Pancreas (tissue), 10 donors: ENCODE measurements at places on chromosomes 7 and 10. TPM values are rescaled to one million over a fixed set of nuclear protein-coding genes. Genes with fewer than 3 reads are reported as not detected.

The GPNMB gene
- total RNA-seq, result 14.3 TPM

The RHBDD2 gene
- total RNA-seq, result 21.6 TPM

The CTTNBP2 gene
- 12.5 TPM for total RNA-seq

The CALML5 gene
- total RNA-seq, result not detected

The CASTOR2 gene
- total RNA-seq, result 23.9 TPM

The SCIN gene
- total RNA-seq, result 0.39 TPM

The NPY4R gene
- total RNA-seq, result not detected

The ANKRD22 gene
- 7.4 TPM for total RNA-seq

The ANKRD61 gene
- not detected for total RNA-seq

GRCh38 chr7:1041551-1042491 is 2.5 kb upstream of the GPR146 start:
- DNase-seq, result no peak

DNA sequence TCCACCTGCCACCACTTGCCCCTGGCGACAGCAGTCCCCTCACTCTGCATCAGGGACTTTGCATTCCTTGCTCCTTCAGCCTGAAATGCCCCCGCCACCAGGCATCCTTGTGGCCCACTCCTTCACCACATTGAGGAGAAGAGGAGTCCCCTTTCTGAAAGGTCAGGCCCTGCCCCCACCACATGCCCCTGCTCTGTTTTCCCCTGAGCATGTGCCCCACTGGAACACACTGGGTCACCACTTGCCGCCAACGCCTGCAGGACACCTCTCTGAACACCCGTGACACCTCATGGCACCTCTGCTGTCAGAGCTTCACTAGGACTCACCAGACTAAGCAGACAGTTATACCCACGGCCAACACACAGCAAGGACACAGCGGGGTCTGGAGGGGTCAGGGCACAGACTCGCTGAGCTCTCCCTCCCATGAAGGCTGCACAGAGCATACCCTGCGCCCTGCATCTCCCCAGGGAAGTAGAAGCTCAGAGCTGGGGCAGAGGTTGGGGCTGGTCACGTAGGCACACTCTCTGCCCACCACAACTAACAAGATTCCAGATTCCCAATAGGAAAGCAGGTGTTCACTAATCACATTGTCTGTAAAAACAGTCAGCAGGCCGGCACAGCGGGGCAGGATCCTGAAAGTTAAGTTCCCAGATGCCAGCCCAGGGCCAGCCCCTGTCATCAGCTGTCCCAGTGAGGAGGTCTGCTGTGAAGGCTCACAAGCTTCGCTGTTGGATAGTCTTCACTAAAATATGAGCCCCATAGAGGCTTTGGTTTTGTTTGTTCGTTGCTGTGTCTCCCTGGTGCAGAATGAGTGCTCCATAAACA is 5.8 kb upstream of the AOC1 start:
- DNase-seq, result no peak

GRCh38 chr10:85643171-85643844 is 723.3 kb downstream of the GRID1 start:
- no peak for DNase-seq

DNA sequence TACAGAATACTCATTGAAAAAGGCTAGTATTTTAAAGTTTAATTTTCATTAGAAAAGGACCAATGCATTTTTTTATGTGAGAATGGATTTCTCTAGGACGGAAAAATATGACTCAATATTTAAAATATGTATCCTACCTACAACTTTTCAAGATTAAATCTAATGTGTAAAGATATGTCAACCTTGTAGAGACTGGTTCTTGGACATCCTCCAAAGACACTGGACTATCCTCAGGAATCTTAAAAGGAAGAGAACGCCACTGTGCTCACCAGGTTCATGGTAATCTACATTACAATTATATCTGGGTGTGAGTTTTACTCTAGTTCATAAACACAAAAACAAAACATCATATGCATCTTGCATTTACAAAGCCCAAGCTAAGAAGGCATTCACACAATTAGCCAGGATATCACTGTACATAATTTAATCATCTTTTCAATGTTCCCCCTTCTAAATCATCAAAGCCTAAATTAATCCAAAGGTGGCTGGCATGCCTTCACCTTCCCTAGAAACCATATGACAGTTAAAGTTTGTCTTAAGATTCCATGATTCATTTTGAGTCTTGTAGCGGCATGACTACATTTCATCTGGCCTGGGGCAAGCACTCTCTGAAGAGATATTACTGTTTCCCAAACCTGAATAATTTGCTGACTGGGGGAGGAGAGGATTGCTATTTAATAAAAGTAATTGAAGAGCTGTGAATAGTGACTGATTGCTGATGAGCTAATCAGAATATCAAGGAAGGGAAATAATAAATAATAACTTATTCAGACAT is 12.0 kb downstream of the SGCE start:
- DNase-seq, result no peak

GRCh38 chr10:117967149-117967650 is 79.5 kb downstream of the RAB11FIP2 start:
- no peak for DNase-seq

DNA sequence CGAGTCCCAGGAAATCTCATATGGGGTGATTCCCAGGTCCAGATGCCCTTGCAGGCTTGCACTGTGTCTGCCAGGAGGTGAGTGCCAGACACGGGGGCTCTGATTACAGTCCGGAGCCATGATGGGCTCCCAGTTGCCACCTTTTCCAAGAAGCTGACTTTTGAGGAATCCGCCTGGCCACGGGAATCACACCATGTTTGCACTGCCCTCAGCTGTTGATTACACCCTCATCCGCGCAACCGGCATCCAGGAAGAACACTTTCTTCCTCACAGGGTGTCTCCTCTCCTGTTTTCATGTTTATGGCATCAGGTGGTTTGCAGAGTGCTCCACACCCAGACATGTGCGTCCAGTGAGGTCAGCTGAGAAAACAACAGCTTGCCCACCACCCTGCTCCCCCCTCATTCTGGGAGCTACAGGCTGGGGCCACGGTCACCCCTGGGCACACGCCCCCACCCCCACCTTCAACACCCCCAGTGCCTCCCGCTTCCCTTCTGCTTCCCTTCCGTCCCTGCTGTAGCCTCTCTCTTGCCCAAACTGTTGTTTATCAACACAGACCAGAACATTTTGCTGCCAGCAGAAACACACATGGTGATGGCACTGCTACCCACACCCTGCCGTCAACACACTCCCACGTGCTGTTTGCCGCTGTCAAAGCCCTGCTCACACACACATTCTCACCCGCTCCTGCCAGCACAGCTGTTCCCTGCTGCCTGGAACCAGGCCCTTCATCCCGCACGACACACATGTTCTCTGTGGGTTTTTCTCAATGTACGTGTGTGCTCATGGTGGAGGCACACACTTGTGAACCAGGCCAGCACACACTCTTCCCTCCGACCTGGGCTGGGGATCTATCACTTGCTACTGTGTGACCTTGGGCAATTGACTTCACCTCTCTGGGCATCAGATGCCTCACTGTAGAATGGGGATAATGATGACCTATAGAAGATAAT is 35.8 kb downstream of the DDIT4 start:
- no peak for DNase-seq

DNA sequence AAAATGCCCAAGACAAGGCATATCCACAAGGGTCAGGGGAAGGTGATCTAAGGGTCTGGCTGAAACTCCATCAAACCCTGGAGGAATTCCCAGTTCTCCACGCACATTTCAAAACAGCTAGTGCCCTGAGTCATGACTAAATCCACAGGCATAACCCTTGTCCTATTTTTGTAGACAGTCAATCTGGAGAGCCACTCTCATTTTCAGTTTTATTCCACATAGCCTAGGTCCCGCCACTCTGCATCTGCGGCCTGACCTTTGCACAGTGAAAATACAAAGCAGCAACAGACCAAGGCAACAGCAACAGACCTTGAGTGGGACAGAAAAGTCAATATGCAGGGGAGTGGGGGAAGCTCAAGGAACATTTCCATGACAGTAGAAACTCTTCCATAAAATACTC is 201.4 kb upstream of the NPVF start:
- no peak for DNase-seq

DNA sequence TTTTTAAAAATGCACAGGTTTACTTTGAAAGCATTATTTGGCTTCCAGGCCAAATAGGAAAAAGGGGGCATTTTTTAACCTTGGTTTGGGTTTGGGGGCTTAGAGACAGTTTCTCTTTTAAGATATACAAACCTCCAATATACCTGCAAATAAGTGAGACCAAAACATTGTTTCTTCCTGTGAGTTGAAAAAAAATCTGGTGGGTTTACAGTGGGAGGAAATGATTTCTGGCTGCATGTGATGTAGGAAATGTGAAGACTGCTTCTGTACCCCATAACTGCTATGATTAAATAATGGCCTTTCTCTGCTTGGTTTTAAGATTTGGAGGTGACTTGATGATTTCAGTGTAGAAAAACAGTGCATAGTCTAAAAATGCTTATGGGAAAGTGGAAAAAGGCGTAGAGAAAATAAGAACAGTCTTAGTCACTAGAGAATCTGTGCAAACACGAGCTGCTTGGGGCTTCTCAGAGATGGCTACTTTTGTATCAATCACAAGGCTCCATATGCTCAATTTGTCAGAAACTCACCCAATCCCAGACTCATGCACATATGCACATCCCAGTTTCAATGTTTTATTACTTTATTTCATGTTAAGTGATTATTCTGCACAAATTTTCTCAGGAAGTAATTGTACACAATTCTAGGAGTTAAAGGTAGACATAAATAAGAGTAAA is 22.1 kb upstream of the PRKCQ start:
- DNase-seq, result no peak

- no peak for DNase-seq
Measured at GRCh38 chr10:3132036-3133025, 40.3 kb downstream of the PITRM1 start.

- peak; percentile 34 for DNase-seq
Measured at GRCh38 chr7:66741710-66742049, 1.1 kb downstream of the RABGEF1 start.

- peak; percentile 67 for DNase-seq
Measured at GRCh38 chr7:128890306-128891109, 20.0 kb downstream of the KCP start.

DNA sequence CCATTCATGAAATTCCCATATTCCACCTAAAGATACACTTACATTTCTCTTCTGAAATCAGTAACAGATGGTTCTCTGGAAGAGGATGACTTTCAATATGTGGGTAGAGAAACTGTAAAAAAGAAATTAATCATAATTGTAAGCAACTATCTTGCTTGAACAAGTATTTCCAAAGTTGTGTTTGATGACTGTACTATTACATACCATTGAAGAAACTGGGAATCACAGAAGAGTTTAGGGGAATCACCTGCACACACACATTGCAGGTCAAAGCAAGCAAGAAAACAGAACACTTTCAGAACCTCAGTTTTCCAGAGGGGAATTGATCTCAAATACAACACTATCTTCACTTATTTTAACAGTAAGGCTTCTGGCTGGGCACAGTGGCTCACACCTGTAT is 33.6 kb downstream of the GSAP start:
- DNase-seq, result no peak

- no peak for DNase-seq
Measured at GRCh38 chr10:16717622-16718395, 99.4 kb downstream of the RSU1 start.

DNA sequence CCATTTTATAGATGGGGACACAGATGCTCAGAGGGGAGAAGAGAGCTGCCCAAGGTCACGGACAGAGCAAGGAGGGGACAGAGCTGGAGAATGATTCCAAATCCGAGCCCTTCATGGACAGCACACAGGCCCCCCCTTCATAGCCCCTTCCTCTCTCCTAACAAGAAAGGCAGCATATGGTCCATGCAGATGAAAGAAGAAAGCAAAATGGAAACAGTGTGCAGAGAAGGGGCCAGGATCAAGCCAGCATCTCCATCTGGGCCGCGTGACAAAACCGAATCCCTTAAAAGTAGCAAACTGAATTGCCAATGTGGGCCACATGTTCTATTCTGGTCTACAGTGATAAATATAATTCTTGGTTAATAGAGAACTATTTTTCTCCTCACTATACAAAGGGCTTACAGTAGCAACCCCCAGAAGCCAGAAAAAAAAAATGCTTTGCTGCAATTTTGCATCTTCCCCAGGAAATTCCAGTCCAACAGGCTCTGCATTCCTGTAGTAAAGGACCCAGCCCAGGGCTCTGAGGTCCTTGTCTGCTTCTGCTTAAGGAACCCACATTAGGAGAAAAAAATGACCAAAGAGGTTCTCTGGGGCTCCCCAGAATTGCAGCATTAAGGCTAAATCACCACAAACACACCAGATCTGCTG is 7.8 kb downstream of the CPXM2 start:
- no peak for DNase-seq

DNA sequence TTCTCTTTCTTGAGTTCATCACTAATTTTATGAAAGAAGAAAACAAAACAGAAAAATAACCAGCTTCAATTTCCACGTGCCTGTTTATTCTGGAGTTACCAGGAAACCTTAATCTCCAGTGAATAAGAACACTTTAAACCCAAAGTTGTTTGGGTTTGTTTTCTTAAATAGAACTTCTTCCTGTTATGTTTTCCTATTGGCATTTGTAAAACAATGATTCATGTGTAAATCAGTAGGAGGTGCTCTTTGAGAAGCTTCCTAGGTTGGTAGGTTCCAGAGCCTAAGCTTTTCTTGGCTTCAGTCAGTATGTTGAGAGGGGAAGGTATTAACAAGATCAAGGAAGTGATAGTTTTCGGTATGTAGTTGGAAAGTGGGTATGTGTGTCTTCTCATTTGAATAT is 119.0 kb downstream of the BICC1 start:
- DNase-seq, result no peak

DNA sequence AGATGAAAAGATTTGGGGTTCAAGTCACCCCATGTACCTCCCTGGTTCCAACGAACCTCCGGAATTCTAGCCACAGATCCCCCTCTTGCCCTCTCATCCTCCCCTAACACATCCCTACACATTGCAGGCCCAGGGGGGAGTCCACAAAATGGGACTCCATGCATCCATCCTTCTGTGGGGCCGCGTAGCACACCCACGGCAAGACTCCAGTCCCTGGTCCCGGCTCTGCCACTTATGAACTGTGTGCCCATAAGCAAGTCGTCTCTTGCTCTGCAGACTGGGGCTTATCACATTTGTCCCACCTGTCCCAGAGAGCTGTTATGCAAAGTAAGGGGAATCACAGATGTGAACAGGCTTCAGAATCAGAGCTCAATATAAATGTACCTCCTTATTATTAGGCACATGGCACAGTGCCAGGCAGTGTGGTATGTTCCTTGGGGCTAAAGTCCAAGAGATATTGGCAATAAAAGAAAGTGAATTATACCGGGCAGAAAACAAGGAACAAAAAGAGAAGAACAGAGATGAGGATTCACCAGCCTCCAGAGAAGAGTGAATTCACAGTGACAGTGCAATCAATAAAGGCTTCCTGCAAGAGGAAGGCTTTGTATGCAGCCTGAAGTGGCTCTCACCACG is 73.9 kb downstream of the KCNMA1 start:
- peak; percentile 17 for DNase-seq

GRCh38 chr7:39741942-39742623 is 118.7 kb downstream of the RALA start:
- no peak for DNase-seq
